Mammary epithelial cell (primary cell): ENCODE measurements at places on chromosomes 5 and 9.

GRCh38 chr9:136995772-136996311, 526 bp downstream of the CLIC3 start:
- DNase-seq, result no peak

GRCh38 chr5:127884416-127884815, 181.2 kb downstream of the CCDC192 start:
- DNase-seq, result no peak

- peak; percentile 82 for DNase-seq
Observed at GRCh38 chr9:83701769-83702168, 6.0 kb downstream of the UBQLN1 start.

DNA sequence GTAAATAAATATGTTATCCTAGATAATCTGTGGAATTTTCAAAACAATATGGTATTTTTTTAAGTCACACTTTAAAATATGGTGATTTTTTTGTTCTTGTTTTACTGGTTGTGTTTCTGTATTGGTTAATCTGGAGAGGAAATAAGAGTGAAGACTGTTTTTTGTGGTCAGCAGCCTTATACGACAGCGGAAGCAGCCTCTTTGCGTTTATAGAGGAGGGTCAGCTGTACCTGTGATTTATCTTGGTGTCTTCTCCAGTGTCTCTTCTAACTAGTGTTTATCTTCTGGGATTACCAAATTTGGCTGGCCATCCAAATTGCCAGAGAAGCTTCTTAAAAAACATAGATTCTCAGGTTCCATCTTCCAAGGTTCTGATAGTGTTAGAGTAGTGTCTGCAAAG, 58.7 kb downstream of the ICE1 start:
- DNase-seq, result no peak

DNA sequence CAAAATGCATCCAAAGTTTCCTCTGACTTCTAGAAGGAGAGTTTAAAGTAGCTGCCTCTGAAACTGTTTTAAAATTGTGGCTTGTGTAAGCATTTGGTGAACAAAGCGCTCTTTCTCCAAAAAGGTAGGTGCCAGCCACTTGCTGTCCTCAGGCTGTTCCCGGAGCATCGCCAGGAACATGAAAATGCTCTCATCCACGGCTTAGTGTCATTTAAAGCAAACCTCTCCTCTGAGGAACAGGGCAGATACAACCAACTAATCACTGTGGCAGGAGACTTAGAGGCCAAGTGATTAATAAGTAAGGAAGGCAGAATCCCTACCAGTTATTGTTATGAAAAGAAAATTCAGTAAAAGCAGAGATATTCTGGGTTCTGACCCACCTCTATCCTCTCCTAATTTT, 165.6 kb downstream of the DCP2 start:
- peak; percentile 47 for DNase-seq
